ENCODE measurements at places on chromosomes 13 and 19. TPM values are rescaled to one million over a fixed set of nuclear protein-coding genes. Genes with fewer than 3 reads are reported as not detected.

The ZNF583 gene
- total RNA-seq: 7.1 TPM

The ZNF534 gene
- not detected for total RNA-seq

The KLK12 gene
- not detected for total RNA-seq

The MCOLN1 gene
- total RNA-seq: 5.5 TPM

The ZNF846 gene
- total RNA-seq: 10.8 TPM

The SBK3 gene
- under 0.01 TPM for total RNA-seq

The CYP4F8 gene
- under 0.01 TPM for total RNA-seq

The ZNF525 gene
- 2.6 TPM for total RNA-seq

The OLFM2 gene
- total RNA-seq: 1.3 TPM

The NLRP11 gene
- total RNA-seq: not detected

The CGB3 gene
- total RNA-seq: not detected

The GPR12 gene
- not detected for total RNA-seq

The SLC8A2 gene
- not detected for total RNA-seq

The SOHLH2 gene
- total RNA-seq: 0.43 TPM
